ENCODE measurements at places on chromosomes 6 and 20. TPM values are rescaled to one million over a fixed set of nuclear protein-coding genes. Genes with fewer than 3 reads are reported as not detected.
A peak's percentile ranks its signal among the peaks of the same experiment; 100 is the strongest.

DNA sequence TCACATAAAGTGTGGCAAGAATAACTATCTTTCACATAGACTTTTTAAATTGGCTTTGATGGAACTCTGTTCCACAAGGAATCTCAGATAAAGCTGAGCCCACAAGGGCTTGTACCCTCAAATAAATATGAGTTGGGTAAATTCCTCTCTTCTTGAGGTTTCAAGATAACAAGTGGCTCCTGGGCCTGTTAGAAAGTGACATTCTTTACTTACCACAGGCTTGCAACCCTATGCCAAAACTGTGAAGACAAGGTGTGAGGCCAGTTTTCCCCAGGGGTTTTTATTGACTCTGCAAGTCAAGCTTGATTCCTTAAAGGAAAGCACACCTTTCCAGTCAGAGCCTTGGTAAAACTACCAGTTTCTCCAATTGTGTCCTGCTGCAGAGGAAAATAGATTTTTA is 664.8 kb upstream of the GJE1 start:
- no peak for DNase-seq

- no peak for DNase-seq
These were observed 112.2 kb downstream of the ASCC3 start for GRCh38 chr6:100768816-100769351.

DNA sequence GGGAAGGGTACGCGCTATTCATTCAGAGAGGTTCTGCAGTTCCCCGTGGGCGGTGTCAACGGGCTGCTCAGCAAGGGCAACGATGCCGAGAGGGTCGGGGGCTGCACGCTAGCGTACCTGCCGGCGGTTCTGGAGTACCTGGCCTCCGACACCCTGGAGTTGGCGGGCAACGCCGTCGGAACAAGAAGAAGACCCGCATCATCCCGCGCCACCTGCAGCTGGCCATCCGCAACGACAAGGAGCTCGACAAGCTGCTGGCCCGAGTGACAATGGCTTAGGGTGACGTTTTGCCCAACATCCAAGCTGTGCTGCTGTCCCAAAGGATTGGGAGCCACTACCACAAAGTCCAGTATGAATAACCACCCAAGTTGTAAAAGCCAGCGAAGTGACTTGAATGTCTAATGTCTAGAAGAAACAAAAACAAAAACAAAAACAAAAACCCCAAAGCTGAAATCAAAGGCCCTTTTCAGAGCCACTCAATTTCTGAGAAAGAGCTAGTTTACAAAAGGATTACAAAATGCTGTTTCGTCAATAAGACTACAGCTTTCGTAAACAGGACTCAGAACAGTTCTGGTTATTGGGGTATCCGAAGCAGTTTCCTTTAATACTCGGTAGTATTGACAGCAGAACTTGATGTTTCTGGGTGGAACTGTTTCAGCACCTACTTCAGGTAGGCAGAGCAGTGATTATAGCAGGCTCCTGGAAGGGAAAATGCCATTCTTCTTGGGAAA is 21.9 kb upstream of the SLC17A4 start:
- DNase-seq, result no peak

- DNase-seq, result no peak
These were observed 835 bp downstream of the PRR18 start for GRCh38 chr6:166307082-166308032.

DNA sequence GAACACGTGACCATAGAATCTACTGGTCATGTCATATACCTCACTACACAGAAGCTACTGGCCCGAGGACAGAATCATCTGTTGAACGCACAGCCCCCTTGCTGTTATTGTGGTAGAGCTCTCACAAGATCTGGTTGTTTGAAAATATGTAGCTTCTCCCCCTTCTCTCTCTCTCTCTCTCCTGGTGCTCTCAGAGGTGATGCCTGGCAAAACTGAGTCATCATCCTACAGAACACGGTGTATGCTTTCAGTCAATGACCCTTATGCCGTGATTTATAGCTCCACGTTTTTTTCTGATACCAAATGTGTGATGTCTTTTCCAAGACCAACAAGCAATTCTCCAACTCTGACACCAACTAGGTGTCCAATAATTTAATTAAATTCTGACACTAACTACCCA is 13.0 kb upstream of the RBM24 start:
- DNase-seq, result no peak

DNA sequence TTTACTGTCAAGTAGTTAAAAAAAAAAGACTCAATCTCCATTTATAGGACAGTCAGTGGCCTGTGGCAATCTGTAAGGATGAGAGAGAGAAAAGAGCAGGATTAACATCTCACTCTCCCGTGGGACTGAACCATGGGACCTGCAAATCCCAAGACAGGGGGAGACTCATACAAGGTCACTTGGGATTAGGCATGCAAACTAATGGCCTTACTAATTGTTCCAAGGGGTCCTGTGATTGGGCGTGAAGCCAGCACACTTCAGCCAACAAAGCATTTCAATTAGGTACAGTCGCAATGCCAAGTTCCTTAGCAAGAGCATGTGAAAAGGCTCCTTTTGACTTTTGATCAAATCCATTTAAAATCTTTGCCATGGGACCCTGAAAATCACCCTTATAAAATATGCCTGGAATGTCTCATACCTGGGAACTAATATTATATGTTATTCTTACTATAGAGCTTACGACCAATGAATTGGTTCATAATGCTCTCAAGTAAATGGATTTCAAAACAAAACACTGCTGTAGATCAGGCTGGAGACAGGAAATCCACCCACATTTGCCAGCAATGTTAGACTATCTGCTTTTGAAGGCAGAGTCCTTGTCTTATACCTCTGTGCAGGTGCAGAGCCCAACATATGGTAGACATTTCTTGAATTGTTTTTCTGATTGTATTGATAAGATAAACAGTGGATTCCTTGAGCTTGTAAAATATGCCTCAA is 412.5 kb downstream of the GJA1 start:
- DNase-seq, result no peak

GRCh38 chr6:137389150-137389704 is 105.0 kb downstream of the OLIG3 start:
- no peak for DNase-seq

DNA sequence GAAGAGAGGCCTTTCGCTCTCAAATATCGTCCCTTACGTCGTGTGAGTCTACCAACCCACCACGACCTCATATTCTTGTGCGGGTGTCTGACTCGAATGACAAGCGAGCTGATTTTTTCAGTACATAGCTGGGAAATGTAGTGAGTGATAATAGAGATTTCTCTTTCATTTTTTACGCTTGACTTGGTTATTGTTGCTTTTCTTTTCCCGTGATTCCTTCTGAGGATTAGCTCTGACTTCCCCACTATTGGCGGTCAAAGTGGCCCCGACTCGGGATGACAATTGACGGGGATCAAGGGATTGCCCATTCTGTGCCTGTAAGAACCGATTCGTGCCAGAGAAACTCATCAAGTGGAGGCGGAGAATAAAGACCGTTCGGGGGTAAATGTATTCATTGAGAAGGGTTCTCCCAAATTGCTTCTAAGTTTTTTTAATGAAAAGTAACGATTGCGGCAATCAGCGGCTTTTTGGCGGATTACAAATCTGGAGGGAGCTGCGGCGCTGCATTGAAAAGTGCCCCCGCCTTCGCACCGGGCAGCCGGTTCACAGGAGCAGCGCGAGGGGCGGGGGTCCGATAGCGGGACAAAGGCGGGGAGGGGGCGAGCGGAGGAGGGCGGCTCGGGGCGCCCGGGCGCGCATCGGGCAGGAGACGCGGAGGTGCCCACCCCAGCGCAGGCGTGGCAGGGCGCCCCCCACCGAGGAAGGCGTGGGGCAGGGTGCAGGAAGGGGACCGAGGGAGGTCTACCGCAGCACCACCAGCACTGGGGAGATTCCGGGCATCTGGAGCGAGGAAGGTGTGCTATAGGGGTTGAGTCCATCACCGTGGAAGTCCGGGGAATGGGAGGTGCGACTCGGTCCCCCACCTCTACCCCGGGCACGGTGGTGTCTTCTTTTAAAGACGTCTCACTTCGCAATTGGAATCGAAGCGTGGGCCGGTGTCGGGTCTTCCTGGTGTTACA is 44.5 kb upstream of the OSTM1 start:
- no peak for DNase-seq

DNA sequence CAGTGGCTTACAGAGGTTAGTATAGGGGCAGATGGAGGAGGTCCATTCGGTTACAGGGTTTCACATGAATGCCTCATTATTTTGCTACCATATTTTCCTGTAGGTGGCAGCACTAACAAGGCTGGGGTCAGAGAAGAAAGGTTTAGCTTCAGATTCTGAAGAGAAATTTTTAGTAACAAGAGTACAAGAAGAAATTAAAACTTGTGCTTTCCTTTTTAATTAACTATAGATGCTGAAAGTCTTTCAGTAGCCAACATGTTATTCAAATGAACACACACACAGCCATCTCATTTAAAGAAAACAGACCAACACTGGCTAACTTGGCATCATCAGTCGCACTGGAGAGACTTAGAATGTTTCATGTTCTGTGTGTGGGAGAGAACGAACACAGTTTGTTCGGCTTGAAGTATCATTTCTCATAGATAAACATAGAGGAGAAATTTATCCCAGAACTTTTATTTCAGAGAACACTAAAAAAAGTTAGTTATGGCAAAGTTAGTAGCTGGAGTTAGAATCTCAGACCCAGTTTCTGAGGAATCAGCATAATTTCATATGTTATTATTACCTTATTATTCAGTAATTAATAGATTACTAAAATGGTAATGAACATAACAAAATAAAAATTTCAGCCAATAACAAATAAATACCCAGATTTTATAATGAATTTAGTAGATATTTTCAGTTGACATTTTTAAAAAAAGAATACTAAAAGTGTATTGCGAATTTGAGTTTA is 314.0 kb upstream of the RSPO3 start:
- DNase-seq, result peak; percentile 71

DNA sequence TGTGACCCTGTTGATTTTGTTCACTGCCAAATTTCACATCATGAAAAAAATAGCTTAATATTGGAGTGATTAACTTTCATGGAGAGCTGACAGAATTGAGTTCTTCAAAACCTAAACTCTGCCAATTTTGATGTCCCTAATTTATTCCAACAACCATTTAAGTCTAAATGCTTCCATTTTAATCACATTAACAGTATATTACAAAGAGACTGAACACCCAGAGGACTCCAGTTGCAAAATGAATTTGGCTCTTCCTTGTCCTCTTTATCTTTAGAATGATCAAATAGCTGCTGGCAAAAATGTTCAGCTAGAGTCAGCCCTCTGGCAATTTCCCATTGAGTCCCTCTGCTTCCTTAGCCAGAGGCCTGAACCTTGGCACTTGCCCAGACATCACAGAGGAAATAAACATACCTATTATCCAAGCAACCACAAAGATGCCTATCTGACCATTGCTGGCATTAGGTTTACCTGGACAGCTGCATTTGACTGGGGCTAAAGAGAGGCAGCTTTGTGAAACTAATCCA is 299.0 kb upstream of the STXBP5 start:
- peak; percentile 88 for DNase-seq

ZSCAN23 gene
- total RNA-seq, result 1.1 TPM

ALDH5A1 gene
- 2.4 TPM for total RNA-seq

FAM209B gene
- not detected for total RNA-seq

TBXT gene
- total RNA-seq, result not detected

SFT2D1 gene
- total RNA-seq, result 70.1 TPM
